KBM-7 (cell line): ENCODE measurements at places on chromosomes 12 and 14.

- DNase-seq: peak; percentile 36
Measured at GRCh38 chr12:25557830-25558436, 4.8 kb upstream of the LMNTD1 start.

GRCh38 chr12:27555361-27555760, 31.4 kb downstream of the PPFIBP1 start:
- DNase-seq: peak; percentile 57

DNA sequence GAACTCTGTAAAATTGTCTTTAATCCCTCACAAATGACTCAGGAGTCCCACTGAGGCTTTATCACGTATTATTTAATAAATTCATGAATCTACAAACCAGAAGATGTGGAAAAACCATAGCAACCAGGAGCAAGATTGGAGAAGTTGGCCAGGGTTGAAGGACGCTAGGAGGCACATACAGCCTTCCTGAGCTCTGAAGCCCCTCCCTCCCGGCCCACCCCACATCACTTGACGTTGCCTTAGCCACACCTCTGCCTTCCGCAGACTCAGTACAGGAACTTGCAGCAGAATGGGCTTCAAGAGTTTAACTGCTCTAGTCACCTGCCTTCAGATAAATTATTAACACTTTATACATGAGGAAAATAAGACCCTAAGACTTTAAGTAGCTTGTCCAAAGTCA, 33.9 kb downstream of the SLC35F4 start:
- peak; percentile 3 for DNase-seq

GRCh38 chr12:113831016-113831415, 135.1 kb downstream of the RBM19 start:
- DNase-seq: no peak
